Dorsolateral prefrontal cortex (tissue), 122 donors: ENCODE measurements at places on chromosomes 7 and 10.

DNA sequence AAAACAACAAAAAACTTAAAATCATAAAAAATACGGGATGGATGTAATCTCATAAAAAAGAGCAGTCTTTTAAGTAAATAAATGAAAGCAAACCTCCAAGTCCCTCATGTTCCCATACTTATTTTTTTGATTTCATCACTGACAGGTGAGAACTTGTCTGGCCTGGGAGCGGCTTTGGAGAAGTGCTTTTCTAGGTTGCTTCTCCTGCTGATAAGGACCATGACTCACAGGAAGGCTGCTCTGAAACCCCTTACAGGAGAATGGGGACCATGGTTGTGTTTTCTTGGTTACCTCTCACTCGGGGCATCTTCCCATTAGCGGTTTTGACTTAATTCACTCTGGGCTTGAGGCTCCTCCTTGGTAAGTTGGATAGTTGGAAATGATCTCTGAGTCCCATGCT, 237.4 kb downstream of the CAMK1D start:
- DNase-seq: no peak

GRCh38 chr7:149023662-149024061, 4.6 kb downstream of the PDIA4 start:
- DNase-seq: no peak

- DNase-seq: no peak
Observed at GRCh38 chr7:11749629-11750028, 82.4 kb downstream of the THSD7A start.

DNA sequence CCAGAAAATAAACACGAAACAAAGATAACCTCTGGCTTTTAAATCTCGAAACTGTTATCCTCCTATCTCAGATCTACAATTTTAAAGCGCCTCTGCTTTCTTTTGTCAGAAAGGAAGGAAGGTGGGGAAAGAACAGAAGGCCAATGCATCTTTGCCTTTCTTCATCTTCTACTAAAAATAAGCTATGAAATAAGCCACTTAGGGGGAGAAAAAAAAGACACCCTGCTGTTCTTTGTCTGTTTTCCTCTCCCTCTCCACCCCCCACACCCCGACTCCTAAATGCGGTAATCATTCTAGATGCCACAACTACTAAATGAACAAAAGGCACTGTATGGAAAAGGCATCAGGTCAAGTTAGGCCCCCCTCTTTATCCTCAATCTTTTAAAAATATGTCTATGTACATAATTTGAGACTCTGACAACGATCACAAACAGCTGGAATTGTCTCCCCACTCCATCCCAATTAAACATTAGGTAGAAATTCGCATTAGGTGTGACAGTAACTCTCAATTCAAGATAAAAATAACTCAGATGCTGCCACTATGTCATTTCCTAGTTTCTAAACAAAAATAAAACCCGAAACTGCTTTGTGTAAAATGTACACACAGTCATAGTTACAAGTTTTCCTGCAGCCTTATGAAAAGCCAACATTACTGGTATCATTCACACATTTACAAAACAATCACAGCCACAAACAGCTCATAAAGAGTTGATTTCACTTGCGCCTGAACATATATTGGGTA, 2.4 kb downstream of the UBE2H start:
- no peak for DNase-seq

GRCh38 chr10:124627866-124628675, 116.1 kb downstream of the FAM53B start:
- DNase-seq: no peak

GRCh38 chr7:83441-83840, 108.9 kb upstream of the FAM20C start:
- no peak for DNase-seq

- no peak for DNase-seq
Observed at GRCh38 chr10:85659331-85659730, 707.3 kb downstream of the GRID1 start.

DNA sequence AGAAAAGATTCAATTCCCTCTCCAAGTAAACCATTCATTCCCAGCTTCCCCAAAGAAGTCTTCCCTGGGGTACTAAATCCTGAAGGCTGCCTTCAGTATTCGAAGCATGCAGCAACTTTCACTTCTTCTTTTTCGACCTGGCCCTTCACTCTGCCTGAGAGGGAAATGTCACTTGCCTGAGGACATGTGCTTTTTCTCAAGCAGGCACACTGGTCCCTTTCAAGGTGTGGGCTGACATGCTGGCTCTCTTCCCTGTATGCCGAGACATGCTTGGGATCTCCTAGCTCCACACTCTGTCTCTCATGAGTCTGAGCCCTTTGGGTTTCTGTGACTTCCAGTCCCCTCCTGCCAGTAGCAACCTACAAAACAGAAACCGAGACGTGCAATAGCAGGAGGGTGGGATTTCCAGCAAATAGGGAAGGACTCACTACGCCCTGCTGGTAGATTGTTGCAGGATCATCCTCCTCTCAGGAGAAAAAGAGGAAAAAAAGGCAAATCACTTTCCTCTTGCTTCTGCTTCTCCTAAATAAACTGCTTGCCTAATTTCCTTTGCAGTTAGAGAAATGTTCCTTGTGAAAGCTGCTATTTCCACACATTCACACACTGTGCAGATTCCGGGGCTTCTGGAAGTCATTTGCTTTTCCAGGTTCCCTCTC, 33.5 kb downstream of the FIGNL1 start:
- no peak for DNase-seq

DNA sequence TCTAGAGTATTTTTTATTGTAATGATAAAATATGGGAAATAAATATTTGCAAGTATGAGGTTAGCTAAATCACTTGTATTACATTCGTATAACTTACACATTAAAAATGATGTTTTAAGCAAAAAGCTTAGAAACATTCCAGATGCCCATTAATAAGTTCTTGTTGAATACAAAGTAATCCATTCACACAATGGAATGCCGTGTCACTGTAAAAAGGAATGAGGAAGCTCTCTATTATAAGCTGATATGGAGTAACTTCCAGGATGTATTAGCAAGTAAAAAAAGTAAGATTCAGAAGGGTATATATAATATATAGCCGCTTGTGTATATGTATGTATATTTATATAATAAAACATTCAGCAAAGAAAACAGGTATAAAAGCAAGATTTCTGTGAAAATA, 412.8 kb upstream of the MTPN start:
- DNase-seq: no peak

DNA sequence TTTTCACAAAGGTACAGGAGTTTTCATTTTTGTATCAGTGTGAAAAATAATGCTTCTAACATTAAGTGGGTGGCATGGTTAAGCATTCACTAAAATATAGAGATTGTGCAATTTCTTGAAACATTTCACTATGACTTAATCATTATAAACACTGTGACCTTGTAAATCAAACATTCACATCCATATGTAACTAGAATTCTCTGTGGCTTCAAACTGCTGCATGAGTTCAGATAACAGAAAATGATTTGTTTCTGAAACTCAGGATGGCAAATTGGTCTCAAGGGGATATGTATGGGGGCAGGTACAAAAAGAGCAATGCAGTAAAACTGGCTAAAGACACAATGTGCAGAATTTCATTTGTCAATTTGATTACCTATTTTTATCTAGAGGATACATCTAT, 3.8 kb downstream of the FAM133B start:
- no peak for DNase-seq

GRCh38 chr10:106612381-106612780, 552.1 kb downstream of the SORCS1 start:
- DNase-seq: no peak

GRCh38 chr7:109963741-109964140, 1127.2 kb upstream of the LRRN3 start:
- no peak for DNase-seq

- no peak for DNase-seq
Observed at GRCh38 chr10:12914111-12914510, 87.4 kb downstream of the CCDC3 start.

- no peak for DNase-seq
Observed at GRCh38 chr10:35201234-35201633, 74.6 kb downstream of the CREM start.

DNA sequence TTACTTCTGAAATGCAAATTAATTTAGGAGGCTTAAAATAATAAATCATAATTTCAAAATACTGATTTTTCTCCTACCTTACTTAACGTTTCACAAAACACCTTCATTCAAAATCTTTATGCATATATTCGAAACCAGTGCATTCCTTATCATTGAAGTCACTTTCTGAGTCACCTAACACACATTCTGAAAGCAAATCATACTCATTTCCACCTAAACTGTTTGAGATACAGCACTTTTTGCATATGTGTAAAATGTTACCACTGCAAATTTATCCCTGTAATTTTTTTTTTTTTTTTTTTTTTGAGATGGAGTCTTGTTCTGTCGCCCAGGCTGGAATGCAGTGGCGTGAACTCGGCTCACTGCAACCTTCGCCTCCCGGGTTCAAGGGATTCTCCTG, 15.7 kb downstream of the PPP3CB start:
- no peak for DNase-seq

DNA sequence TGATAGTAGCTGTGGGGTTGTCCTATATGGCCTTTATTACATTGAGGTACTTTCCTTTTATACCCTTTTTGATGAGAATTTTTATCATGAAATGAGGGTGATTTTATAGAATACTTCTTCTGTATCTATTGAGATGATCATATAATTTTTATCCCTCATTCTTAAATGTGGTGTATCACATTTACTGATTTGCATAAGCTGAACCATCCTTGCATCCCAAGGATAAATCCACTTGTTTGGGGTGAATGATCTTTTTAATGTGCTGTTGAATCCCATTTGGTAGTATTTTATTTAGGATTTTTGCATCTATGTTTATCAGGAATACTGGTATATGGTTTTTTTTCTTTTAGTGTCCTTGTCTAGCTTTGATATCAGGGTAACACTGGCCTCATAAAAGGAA, 84.5 kb upstream of the IL6 start:
- DNase-seq: no peak
